Caki2 (cell line): ENCODE measurements at places on chromosomes 6 and 20.

GRCh38 chr6:139676718-139677117 lies 302.3 kb upstream of the CITED2 start:
- DNase-seq = no peak

GRCh38 chr6:37324131-37325033 lies 29.4 kb upstream of the RNF8 start:
- no peak for DNase-seq

DNA sequence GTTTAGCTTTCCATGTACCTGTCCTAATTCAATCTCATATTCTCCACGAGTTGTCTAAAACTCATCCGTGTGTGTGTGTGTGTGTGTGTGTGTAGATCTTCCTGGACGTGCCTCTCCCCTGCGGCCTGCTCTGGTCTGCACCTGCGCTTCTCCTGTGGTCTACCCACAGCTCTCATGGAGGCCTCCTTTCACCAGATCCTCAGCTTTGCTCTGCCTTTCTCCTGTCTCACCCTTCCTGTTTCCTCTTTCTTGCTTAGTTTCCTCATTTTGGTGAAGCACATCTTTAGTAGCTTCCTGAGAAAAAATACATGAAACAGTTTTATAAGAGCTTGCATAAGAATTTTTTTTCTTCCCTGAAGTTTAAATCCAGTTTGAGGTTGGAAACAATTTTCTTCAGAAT lies 18.1 kb downstream of the SLX4IP start:
- no peak for DNase-seq

GRCh38 chr6:143592335-143592734 lies 80.8 kb upstream of the FUCA2 start:
- no peak for DNase-seq

DNA sequence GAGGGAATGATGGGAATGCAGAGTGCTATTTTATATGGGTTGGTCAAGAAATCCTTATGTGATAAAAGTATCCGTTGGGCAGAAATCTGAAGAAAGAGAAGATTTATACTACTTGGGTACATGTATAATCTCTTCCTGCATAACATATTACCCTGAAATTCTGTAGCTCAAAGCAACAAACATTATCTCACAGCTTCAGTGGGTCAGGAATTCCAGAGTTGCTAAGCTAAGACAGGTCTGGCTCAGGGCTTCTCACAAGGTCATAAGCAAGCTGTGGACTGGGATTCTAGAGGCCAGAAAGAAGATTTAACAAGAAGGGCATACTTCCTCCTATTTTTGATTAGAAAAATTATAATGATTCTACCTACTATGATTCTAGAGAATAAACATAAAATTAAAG lies 172.5 kb upstream of the THEMIS start:
- no peak for DNase-seq

DNA sequence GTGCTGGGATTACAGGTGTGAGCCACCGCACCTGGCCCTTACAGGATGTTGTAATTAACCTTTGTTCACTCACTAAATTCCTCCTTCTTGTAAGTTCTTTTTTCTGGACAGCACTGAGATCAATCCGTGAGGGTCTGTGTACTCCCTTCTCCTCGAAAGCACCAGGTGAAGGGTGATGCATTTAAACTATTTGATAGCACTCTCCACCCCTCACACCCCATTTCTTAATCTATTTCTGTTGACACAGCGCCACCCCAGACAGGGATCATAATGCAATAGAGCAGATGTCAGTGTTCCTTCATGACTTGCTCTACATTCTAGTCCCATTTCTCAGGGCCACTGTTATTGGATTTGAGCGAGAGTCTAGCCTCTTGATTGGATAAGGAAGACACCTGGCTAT lies 46.3 kb downstream of the PPP1R14C start:
- DNase-seq = no peak

DNA sequence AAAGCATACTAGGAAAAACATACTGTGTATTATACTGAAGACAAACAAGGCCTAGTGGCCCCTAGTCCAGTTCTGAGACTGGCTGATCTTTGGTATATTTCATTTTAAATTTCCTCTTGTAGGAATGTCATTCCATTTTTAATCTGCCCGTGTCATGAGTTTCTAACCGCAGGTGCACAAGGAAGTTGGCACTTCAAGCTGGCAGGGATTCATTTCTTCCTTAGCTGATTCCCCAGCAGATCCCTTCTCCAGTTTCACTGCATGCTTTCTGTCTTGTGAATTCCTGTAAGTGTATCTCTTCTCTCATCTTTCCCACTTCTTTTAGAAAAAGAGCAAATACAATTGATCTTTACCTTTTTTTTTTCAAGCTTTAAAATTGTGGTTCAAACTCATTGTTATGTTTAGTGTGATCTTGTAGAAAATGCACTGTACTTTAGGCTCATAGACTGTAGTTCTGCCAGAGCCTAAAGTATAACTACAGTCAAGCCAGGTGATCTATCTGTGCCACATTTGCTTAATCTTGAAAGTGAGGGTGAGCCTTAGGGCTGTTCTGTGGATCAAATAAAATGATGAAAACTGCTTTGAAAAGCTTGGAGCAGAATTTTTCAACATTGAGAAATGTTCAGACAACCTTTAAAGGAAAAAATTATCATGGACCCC lies 37.0 kb downstream of the RNF217 start:
- no peak for DNase-seq

DNA sequence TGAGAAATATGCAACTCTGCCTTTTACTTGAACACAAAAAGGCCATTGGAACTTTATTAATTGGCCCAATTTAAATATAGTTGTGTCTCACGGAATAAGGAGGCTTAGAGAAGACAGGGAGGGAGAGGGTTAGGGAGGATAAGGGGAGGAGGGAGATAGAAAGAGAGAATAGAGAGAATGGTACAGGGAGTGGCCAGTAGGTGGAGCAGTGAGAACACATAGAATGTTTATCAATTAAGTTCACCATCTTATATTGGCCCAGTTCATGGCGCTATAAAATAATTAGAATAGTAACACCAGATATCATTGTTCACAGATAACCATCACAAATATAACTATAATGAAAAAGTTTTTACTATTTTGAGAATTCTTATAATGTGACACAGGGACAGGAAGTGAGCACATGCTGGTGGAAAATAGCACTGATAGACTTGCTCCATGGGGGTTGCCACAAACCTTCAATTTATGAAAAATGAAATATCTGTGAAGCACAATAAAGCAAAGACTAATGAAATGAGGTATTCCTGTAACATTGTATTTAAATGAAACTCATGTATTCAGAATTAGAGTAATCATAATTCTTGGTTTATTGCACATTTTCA lies 374.1 kb upstream of the MANEA start:
- peak; percentile 32 for DNase-seq

GRCh38 chr20:29410806-29411457 lies 1846.5 kb upstream of the DEFB115 start:
- DNase-seq = no peak

- no peak for DNase-seq
Observed at GRCh38 chr6:27478141-27478705, 5.3 kb upstream of the ZNF184 start.

GRCh38 chr20:61963149-61963548 lies 102.5 kb downstream of the TAF4 start:
- no peak for DNase-seq
